NCI-H2081 treated with DMSO at 0.1 percent for 48 hours (cell line): ENCODE measurements at places on chromosomes 6 and 20.

DNA sequence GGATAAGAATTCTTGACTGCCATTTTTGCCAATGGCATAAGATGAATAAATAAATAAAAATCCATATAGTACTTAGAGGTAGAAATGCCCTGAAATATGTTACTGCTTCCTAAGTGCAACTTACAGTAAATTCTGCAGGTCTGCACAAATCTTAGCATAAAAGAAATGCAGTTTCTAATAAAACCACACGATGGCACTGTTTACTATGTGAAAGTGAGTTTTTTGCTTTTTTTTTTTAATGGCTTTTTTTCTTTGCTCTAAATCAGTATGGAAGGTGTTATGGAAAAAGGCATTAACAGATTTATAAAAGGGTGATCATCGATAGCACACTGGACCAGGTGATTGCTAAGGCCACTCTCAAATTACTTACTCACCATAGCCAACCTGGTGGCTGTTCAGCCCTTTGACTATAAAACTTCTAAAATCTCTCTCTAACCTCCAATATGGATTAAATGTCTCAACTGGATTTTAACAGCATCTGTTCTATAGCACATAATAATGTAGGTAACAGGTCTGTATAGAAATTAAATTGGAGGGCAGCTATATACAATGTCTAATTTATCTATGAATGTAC lies 45.8 kb downstream of the AHI1 start:
- DNase-seq = no peak

GRCh38 chr6:135328136-135328535 lies 147.0 kb downstream of the MYB start:
- DNase-seq = no peak

DNA sequence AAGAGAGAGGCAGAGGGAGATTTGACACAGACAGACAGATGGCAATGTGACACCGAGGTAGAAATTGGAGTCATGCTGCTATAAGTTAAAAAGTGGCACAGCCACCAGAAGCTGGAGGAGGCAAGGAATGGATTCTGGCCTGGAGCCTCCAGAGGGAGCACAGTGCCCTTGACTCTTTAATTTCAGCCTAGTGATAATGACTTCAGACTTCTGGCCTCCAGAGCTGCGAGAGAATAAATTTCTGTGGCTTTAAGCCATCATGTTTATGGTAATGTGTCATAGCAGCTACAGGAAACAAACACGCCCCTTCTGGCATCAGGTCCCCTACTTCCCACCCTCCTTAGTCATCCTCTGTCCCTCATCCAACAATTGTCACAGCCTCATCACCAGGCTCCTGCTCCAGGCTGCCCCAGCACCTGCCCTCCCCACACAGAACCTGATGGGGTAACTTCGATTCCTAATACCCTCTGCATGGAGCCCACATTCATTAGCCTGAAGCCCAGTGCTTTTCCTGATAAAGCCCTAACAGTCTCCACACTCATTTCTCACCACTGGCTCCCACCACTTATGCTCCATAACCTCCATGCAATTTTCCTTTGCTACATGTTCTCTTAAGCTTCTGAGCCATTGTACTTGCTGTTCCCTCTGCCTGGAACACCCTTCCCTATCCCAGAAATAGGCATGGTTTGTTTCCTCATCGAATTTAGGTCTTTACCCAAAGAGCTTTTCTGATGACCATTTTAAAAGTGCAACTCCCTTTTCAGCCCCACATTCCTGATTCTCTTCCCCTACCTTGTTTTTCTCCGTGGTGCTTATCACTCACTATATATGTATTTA lies 69.7 kb upstream of the TOX2 start:
- no peak for DNase-seq

GRCh38 chr20:53335555-53335954 lies 258.1 kb downstream of the ZNF217 start:
- no peak for DNase-seq

DNA sequence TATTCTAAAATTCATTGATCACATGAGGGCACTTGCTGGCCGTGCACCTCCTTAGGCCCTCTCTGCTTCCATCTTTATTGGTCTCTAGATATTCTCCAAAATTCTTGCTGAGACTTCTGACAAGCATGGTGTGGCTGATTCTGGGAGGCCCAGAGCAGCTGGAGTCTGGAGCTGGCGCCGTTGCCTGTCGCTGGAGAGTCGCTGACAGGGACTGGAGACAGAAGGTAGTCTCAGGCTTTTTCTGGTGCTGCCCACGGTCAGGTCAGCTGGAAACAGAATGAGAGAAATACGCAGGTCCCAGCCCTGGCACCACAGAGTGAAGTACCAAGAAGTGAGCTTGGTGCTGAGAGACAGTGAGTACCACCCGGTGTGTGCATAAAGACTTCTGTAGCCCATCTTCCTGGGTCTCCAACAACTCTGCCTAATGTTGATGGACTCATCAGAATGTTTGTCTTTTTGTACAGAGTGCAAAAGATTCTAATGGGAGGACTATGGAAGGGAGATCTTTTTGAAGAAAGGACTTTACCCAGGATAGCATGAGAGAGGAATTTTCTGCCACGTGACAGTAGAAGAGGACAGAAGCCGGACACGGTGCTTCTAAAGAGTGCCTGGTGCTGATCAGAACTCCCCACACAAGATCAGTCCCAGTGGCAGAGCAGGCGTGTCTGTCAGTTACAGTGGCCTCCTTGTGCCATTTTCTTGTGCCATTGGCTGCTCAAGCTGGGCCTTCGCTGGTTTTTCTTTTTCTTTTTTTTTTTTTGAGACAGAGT lies 1.8 kb upstream of the ALDH8A1 start:
- no peak for DNase-seq

DNA sequence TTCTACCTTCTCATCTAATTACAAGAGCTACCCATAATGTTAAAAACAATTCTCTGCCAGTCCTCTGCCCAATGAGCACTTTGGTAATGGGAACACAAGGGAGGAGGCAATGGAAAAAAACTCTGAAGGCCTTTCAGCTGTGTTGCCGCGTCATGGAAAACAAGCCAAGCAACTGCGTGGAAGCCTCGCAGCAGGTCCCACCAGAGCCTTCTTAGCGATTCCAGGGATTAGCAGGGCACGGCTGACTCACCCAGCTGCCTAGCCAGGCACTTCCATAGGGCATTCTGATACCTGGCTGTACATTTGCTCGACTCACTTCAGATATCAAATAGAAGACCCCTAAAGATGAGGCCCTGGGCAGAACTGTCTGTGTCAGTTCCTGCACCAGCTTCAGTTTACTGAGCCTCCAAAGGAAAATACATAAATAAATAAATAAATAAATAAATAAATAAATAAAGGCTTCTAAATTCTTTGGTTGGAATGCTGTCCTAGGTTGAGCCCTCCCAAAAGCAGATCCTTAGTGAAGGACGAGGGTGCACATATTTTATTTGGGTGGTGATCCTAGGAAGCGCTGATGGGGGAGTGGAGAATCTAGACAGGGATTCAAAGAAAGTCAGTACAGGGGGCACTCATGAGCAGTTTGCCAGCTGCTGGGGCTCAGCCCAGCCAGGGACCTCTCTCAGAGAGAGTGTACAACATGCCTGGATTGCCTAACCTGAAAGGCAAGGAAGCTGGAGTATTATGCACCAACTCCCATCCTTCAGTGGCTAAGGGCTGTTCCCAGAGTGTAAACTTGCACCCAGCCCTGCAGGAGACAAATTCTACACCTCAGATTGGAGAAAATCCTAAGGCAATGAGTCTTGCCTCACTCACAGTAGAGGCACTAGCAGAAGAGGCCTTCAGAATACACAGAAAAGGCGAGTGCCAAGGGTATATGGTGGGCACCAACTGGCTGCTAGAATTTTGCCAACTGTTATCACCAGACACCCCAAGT lies 18.2 kb downstream of the SNAP25 start:
- no peak for DNase-seq

DNA sequence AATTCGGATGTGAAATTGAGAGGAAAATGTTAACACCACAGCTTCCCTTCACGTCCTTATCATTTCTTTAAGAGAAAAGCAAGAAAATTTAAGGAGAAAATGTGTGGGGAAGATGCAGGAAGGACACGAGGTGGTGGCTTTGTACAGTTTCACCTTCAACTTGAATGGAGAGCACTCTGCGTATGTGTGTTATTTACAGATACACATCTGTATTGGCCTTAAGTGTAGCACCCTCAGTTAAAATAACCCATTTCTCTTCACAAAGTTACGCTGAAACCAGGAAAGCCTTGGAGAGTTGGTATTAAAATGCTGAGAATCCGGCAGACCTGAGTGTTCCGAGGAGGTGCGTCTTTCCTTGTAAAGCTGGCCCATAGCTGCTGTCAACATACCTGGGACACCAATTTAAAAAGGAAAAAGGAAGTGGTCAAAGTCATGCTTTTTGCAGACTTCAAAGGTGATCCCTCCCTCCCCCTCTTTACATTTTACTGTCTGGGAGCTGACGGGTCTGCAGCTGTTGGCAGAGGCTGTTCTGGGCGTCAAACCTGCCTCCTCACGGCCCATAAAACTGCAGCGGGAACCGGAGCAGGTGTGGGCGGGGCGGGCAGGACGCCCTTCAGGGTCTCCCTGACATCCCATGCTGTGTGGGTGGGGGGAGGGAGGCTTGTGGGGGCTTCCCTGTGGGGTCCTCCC lies 61.3 kb upstream of the TBXT start:
- DNase-seq = no peak

GRCh38 chr20:16472045-16472872 lies 101.0 kb downstream of the KIF16B start:
- DNase-seq = no peak

GRCh38 chr6:124551711-124552233 lies 410.5 kb upstream of the RNF217 start:
- DNase-seq = no peak

GRCh38 chr6:15464211-15464725 lies 198.6 kb downstream of the DTNBP1 start:
- no peak for DNase-seq

GRCh38 chr6:149484733-149485700 lies at the start of gene ZC3H12D:
TSS of gene ZC3H12D (minus strand) at chr6:149485014. CDS start at chr6:149474543, 10,471 bp downstream.
- DNase-seq = no peak

- no peak for DNase-seq
These were observed 257.7 kb upstream of the CDYL start for GRCh38 chr6:4518506-4518905.
